IMR-90 (cell line): ENCODE measurements at places on chromosomes 1 and 21. TPM values are rescaled to one million over a fixed set of nuclear protein-coding genes. Genes with fewer than 3 reads are reported as not detected.

Gene LRRC8B
- 0.44 and 0.74 TPM in 2 replicates for polyA plus RNA-seq

Gene PRKAA2
- 0.56 and 0.72 TPM in 2 replicates for polyA plus RNA-seq

Gene MROH9
- polyA plus RNA-seq, result not detected in 2 replicates

Gene FCRL6
- not detected in 2 replicates for polyA plus RNA-seq

- H3K36me3 ChIP-seq, result no peaks in the 10 kb centered on the region
- DNase-seq, result no peak
- no peaks in the 10 kb centered on the region for H3K27me3 ChIP-seq
- no peak overlapping the region for H3K27ac ChIP-seq
- H3K4me1 ChIP-seq, result no peaks in the 10 kb centered on the region
Measured at GRCh38 chr1:170351366-170351946, 180.5 kb upstream of the GORAB start.

Gene PSRC1
- polyA plus RNA-seq, result 40.3 and 42.1 TPM in 2 replicates

Gene FAM151A
- not detected in 2 replicates for polyA plus RNA-seq

- H3K27ac ChIP-seq, result no peak overlapping the region
- no peak for DNase-seq
- H3K36me3 ChIP-seq, result no peaks in the 10 kb centered on the region
Measured at GRCh38 chr1:212600980-212601379, 7.6 kb upstream of the ATF3 start.

GRCh38 chr1:153933955-153934354, 11.2 kb upstream of the GATAD2B start:
- H3K4me3 ChIP-seq, result no peak overlapping the region
- H3K27ac ChIP-seq, result no peak overlapping the region
- H3K36me3 ChIP-seq, result peaks cover 66% of the 10 kb centered on the region
- DNase-seq, result no peak

DNA sequence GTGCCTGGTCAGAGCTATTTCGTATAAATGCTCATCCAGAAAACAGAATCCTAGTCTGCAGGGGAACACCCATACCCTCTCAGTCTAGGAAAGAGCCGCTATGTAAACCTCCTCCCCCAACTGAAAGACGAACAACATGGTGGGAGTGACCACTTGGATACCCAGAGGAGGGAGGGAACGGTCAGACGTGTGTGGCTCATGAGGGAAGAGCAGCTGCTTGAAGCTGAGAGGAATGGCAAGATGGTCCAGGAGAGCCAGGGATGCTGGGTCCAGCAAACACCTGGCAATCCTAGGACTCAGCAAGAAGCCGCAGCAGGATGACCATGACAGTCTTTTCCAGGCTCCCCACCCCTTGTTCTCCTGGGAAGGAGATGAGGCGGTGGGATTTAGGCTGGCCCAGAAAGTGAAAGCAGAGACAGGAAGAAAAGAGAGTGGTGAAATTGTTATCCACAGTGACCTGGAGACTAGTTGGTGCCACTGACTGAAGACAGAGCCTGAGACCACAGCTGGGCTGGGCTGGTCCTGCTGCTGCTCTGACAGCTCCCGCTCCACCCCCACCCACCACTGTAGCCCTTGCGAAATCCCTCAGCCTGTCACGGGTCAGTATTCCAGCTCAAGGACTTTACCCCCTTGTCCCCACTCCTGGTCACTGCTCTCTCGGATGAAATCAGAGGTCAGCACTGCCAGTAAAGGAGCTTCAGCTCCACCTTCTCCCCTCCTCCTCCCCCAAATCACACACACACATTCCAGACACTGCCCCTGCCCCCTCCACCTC, 3.6 kb downstream of the CERS2 start:
- peak overlapping the region; percentile 65 for H3K27ac ChIP-seq
- H3K36me3 ChIP-seq, result peaks cover 30% of the 10 kb centered on the region

Gene TBX15
- not detected in 2 replicates for polyA plus RNA-seq

DNA sequence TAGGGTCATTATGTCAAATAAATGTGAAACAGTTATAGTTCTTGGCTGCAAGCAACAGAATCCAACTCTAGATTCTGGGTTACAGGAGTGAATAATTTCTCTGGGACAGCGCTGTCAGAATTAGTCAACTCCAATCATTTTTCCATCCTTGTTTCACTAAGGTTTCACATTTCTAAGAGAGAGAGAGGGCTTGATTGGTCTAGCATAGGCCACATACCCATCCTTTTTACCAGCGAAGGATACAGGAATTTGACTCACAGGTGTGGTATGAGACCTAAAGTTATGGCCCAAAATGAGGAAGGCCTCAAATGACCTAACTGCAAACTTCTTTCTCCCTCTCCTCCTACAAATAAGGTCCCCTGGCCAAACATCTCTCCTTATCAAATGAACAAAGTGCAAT, 25.5 kb upstream of the RGS8 start:
- H3K27me3 ChIP-seq, result peaks cover 2% of the 10 kb centered on the region
- DNase-seq, result no peak
- no peak overlapping the region for H3K4me3 ChIP-seq
- no peaks in the 10 kb centered on the region for H3K4me1 ChIP-seq
- H3K27ac ChIP-seq, result no peak overlapping the region

GRCh38 chr1:41955461-41956159, 36.9 kb upstream of the HIVEP3 start:
- H3K27me3 ChIP-seq, result no peaks in the 10 kb centered on the region
- peak; percentile 86 for DNase-seq
- no peaks in the 10 kb centered on the region for H3K36me3 ChIP-seq
- H3K4me3 ChIP-seq, result no peak overlapping the region
- H3K4me1 ChIP-seq, result peaks cover 8% of the 10 kb centered on the region
- H3K27ac ChIP-seq, result no peak overlapping the region

- H3K27ac ChIP-seq, result no peak overlapping the region
- peak overlapping the region; percentile 87 for H3K4me3 ChIP-seq
- no peak for DNase-seq
- H3K4me1 ChIP-seq, result peaks cover 23% of the 10 kb centered on the region
Measured at GRCh38 chr1:9183898-9184297, 50.7 kb upstream of the H6PD start.

DNA sequence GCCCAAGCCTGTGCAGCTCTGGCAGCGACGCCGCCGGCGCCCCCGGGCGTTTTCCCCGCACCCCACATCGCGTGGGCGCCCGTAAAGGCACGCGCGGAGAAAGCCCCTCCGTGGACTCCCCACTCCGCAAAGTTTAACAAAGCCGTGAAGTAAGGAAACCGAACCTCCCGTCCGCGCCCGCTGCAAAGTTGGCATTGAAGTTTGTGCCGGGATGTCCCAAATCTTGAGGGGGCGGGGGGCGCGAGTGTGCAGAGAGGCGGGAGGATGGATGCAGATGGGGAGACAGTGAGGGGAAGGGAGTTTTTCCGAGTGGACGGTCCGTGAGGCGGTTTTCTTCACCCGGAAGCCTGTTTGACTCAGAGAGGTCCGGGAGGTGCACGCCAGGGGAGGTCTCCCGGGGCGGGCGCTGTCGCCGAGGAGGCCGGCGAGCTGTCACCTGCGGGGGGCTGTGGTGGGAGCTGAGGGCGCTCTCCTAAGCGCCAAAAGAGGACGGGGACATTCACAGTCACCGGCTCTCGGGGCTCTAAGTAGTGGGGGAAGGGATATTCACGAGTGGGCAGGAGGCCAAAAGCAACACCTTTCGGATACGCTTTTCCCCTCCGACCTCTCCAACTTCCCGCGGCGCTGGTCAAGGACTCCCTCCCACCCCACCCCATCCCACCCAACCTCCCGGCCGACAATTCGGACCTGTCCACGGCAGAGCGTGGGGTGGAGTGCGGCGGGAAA, 1.3 kb downstream of the WLS start:
- no peaks in the 10 kb centered on the region for H3K27me3 ChIP-seq
- peak overlapping the region; percentile 50 for H3K27ac ChIP-seq
- peaks cover 2% of the 10 kb centered on the region for H3K36me3 ChIP-seq

Gene TEX38
- not detected in 2 replicates for polyA plus RNA-seq

Gene FMO4
- polyA plus RNA-seq, result 0.37 and 0.55 TPM in 2 replicates
